ENCODE measurements at places on chromosomes 3 and 15. TPM values are rescaled to one million over a fixed set of nuclear protein-coding genes. Genes with fewer than 3 reads are reported as not detected.

The COX17 gene
- 19.0 TPM for total RNA-seq

DNA sequence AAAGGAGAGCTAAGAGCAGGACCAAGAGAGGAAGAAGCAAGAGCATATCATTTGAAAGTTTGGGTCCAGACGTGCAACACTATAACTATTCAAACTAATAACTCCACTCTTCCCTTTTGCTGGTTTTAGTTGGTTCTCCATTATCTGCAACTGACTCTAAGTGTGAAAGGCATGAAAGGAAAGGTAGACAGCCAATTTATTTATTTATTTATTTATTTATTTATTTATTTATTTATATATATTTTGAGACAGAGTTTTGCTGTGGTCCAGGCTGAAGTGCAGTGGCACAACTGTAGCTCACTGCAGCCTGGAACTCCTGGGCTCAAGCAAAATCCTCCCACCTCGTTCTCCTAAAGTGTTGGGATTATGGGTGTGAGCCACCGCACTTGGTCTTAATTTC, 22.1 kb upstream of the PIK3CB start:
- DNase-seq = no peak

The SENP8 gene
- total RNA-seq = 1.9 TPM

The TMEM212 gene
- total RNA-seq = not detected

DNA sequence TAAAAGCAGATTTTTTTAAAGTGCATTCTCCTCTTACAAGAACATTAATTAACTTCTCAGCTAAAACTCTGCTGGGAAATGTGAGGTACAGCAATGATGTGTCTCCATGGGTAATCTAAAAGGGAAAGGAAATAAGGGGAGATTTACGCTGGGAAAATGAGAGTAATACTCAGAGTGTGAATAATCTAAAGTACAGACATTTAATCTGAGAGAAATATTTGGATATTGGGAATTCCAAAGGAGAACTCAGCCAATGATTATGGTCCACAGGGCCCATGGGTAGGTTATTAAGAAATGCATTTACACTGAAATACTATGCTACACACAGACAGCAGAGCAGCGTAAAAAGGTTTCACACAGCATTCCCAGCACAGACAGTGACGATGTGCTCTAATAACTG, 229.9 kb downstream of the MAGI1 start:
- DNase-seq = no peak

The INSYN1 gene
- total RNA-seq = 6.6 TPM

GRCh38 chr3:40516201-40516600, 8.6 kb upstream of the ZNF621 start:
- DNase-seq = no peak

DNA sequence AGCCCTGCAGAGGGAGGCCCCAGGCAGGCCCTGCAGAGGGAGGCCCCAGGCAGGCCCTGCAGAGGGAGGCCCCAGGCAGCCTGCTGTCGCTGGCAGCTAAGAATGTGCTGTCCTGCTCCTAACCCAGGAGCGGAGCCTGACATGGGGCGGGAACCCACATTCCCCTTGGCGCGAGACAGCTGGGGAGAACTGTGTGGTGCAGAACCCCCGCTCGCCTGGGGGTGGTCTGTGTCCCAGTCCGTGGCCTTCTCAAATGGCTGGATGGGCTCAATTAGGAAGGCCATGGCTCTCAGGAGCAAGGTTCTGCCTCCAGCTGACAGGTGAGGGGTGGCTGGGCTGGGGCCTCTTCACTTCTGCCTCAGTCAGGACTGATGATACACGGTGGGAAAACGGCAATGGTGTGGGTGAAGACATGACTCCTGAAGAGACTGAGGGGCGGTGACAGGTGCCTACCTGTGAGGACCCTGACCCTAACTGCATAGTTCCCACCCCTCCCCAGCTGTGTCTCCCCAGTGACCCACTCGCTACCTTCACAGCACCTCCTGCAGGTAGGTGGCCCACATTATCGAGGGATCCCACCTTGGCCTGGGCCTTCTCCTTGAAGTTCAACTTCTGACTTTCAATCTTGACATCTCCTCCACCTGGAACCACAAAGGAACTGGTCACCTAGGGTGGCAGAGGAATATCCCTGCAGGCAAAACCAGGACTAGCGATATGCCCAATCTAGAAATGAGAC, 52.0 kb downstream of the DHX30 start:
- DNase-seq = no peak

DNA sequence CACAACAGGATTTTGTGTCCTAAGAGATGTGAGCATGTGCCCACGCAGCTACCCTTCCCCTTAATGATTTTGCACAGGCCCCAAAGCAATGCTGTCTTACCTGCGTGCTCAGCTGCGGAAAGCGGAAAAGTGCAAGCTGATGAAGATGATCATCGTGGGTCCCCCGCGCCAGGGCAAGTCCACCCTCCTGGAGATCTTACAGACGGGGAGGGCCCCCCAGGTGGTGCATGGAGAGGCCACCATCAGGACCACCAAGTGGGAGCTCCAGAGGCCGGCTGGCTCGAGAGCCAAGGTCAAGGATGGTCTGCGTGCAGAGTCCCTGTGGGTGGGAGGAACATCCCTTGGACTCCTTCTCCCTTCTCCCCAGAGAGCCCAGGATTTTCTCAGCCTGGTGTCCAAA, 103.1 kb downstream of the LRRK1 start:
- DNase-seq = peak; percentile 62

The GOLGA8G gene
- 0.55 TPM for total RNA-seq

GRCh38 chr3:177657243-177657642, 460.0 kb upstream of the TBL1XR1 start:
- DNase-seq = no peak

DNA sequence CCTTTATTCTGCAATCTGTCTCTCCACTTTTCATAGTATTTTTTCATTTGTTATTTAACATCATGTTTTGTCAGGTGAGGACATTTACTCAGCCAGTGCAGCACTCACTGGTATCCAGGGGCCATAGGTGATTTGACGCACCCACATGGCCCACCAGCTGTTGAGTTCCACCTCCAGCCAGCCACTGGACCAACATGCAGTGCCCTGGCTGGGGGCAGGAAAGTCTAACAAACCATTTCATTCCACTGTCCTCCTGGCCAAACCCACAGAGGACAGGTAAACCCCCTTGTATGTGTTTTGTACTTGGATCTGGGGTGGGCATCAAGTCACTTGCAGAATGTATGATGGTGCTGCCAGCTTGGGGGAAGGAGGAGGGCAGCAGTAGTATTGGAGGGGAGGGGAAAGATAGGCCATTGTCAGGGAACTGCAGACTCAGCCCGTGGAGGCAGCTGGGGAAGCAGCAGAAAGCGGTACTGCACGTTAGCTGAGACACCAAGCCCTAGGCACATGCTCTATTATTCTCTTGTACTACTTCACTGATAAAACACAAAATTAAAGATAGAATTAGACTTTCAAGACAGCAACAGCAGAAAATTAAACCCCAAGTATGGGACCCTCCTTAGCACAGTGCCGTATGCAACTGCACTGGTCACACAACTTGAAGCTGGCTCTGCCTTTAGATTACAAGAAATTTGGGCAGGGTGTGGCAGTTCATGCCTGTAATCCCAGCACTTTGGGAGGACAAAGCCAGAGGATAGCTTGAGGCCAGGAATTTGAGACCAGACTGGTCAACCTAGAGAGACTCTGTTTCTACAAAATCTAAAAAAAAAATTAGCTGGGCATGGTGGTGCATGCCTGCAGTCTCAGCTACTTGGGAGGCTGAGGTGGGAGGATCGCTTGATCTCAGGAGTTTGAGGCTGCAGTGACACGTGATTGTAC, 15.4 kb upstream of the RPL24 start:
- DNase-seq = no peak

- DNase-seq = no peak
Observed at GRCh38 chr3:185959609-185960521, 22.1 kb upstream of the TRA2B start.

DNA sequence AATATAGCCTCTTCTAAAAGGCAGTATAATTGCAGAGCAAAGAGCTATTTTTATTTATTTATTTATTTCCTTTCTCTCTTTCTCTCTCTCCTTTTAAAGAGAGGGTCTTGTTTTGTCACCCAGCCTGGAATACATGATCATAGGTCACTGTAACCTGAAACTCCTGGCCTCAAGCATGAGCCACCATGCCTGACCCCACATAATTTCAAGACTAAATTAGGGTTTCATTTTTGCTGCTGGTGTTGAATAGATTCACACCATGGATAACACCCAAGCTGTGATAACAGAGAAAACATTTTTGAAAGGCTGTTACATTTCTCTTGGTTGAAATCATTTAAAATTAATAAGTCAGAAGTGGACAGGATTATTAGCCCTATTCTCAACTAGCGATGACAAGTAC, 131.6 kb downstream of the LEKR1 start:
- DNase-seq = no peak

- no peak for DNase-seq
Observed at GRCh38 chr3:186552408-186553031, 8.3 kb upstream of the CRYGS start.

- DNase-seq = no peak
Observed at GRCh38 chr3:123798550-123798949, 85.6 kb downstream of the MYLK start.

DNA sequence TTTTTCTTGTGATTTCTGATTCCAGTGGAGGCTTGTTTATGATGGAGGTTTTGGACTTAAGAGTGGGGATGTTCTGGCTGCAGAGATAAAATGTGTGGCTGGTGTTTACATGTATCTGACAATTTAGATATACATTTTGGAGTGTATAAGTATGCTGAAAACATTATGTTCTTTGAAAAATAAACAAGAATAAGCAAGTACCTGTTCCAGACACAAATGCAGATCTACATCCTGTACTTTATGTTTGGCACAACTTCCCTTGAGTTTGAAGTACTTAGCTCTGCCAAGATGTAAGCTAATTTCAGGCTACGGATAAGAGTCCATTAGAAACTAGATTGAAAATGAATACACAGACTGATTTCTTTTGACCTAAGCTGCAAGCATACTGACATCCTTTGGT, 277.2 kb downstream of the CHST2 start:
- no peak for DNase-seq

The ALDH1A3 gene
- total RNA-seq = 38.3 TPM

The SPTSSB gene
- not detected for total RNA-seq

- no peak for DNase-seq
Observed at GRCh38 chr3:196365736-196366135, 27.5 kb upstream of the TM4SF19 start.

DNA sequence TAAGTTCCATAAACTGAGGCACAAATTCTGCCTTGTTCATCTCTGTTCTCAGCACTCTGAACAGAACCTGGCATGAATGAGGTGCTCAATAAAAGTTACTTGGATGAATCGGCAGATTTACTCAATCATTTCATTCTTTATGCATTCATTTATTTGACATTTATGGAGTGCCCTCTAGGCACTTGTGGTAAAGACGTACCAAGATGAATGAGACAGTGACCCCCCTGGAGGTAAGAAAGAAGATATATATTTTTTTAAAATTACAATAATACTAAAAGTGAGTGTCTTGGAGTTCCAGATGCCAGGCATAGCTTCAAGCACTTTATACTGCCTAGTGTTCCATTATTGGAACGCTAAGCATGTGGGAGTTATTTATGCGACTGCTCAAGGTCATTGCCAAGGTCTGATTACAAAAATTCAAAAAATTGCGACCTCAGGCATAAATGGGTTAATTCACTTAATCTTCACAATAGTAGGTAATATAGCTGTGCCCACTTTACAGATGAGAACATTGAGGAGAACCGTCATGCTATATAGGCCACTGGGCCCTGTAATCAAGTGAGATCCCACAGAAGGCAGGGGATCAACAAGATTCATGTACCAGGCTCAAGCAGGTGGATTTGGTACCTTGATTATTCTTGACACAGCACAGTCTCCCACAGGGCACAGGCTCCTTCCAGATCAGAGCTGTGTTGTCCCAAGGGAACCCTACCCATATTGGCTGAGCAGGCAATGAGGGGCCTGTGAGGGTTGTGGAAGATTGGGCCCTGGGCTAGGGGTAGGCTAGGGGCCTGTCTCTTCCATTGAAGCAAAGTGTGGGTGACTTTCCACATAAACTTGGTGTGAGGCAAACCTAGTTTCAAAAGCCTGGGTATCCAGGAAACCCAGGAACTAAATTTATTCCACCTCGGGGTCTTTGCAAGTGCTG, 10.7 kb downstream of the XIRP1 start:
- DNase-seq = no peak

The MOBP gene
- not detected for total RNA-seq

The SLC7A14 gene
- 3.9 TPM for total RNA-seq

GRCh38 chr15:71115567-71116351, 488 bp downstream of the THSD4 start:
- DNase-seq = no peak

- DNase-seq = no peak
Observed at GRCh38 chr3:13792051-13792490, 87.8 kb downstream of the WNT7A start.

The FETUB gene
- not detected for total RNA-seq

DNA sequence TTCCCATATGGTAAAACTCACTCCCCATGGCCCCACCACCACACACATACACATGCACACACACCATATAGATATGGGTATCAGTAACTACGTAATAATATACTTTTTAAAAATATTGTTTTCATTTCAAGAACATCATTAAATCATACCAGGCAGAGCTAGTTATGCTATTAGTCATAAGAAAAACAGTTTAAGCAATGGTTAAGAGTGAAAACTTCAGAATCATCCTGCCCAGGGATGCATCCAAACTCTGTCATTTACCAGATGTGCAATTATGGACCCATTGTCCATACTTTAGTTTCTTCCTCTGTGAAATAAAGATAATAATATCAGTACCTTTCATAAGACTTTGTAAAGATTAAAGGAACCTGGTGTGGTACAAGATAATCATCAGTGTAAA, 608.3 kb downstream of the RBMS3 start:
- no peak for DNase-seq

The TRH gene
- not detected for total RNA-seq

GRCh38 chr3:23837691-23838090, 31.9 kb downstream of the UBE2E1 start:
- no peak for DNase-seq

The ROPN1 gene
- not detected for total RNA-seq

DNA sequence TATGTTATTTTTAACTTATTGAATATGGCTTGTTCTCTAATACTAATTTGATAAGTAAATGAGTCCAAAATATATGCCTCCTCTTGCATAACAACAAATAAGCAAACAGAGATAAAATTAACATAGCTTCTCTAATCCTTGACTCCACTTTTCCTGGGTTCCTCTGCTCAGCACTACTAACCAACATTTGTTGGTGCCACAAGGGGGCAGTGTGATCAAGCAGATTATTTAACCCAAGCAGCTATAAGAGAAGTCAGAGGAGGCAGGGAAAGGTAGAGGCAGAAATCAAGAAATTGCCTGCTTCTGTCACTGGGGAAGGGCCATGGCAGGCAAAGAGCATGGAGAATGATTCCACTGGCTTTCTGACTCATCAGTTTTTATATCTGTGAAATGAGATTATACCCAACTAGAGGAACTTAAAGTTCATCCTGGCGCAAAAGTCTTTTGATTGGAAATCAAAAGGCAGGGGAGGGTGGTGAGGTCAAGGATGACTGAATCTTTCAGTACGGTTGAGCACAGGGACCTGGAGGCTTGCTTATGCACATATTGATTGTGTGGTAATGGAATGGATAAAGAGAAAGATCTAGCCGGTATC, 152.2 kb downstream of the IGSF11 start:
- DNase-seq = peak; percentile 78

GRCh38 chr3:65576966-65577365, 461.8 kb downstream of the MAGI1 start:
- DNase-seq = no peak
